Smooth muscle cell of the brain vasculature (primary cell): ENCODE measurements at places on chromosomes 2 and 18.
A peak's percentile ranks its signal among the peaks of the same experiment; 100 is the strongest.

DNA sequence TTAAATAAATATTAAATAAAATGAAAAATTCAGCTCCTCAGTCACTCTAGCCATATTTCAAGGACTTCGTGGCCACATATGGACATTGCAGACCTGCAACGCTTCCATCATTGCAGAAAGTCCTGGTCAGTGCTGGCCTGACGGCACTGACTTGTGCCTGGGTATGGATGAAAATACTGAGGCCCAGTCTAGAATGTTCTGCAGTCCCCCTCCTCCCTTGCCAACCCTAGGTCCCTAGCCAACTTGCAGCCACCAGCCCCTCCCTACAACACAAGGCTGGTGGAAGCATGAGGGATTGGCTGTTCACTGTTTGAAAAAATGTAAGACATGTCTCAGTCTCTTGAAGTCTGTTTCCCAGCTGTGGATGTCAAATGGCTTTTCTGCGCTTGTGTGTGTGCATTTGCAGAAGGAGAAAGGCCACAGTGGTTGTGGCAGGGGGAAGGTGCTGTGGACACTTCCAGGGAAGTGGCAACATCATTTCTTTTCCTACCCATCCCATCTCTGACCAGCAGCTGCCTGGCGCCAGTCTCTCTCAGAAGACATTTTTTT is 9.9 kb downstream of the IGFBP5 start:
- no peak for DNase-seq

GRCh38 chr2:54803783-54804751 is 80.6 kb downstream of the EML6 start:
- DNase-seq: no peak

GRCh38 chr2:152175368-152176112 is at the start of gene STAM2:
Gene STAM2 (minus strand): TSS chr2:152175763. CDS start chr2:152175642, 121 bp downstream.
- peak; percentile 81 for DNase-seq

- no peak for DNase-seq
These were observed 2.4 kb downstream of the SCYGR8 start for GRCh38 chr2:227748079-227748478.

- DNase-seq: no peak
These were observed 24.7 kb downstream of the LYPD6B start for GRCh38 chr2:149063177-149063576.

- no peak for DNase-seq
These were observed 141.3 kb downstream of the NCK2 start for GRCh38 chr2:105886029-105886454.

- DNase-seq: no peak
These were observed 368.8 kb downstream of the LNPK start for GRCh38 chr2:175633227-175633626.

DNA sequence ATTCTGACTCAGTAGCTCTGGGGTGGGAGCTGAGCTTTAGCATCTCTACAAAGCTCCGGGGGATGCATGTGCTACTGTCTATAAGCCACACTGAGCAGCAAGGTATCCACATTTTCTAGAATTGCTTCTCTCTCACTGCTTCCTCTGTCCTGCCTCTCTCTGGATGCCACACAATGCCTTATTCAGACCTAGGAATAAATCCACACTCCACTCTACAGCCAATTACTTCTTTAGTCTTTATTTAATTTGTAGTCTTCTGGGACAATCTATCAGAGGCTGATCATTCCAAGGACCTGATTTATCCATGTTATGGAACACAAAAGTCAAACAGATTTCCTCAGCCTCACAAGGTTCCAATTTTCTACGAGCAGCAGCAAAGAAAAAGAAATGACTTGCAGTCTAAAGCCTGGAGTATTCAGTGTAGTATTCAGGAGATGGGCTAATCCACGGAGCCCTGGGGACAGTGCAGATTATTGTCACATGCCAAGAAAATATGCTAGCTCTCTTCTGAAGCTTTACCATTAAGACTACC is 4.4 kb downstream of the BCL2 start:
- no peak for DNase-seq

- DNase-seq: no peak
These were observed 105.5 kb downstream of the MYCN start for GRCh38 chr2:16045653-16046352.
